ENCODE measurements at places on chromosomes 6 and 20. TPM values are rescaled to one million over a fixed set of nuclear protein-coding genes. Genes with fewer than 3 reads are reported as not detected.
A peak's percentile ranks its signal among the peaks of the same experiment; 100 is the strongest.

- peaks cover 30% of the 10 kb centered on the region for H3K27me3 ChIP-seq
- no peak overlapping the region for H3K27ac ChIP-seq
- no peaks in the 10 kb centered on the region for H3K36me3 ChIP-seq
- H3K4me3 ChIP-seq, result peak overlapping the region; percentile 49
Measured at GRCh38 chr6:121436274-121436857, 920 bp downstream of the GJA1 start.

- H3K27me3 ChIP-seq, result peaks cover 2% of the 10 kb centered on the region
- H3K4me3 ChIP-seq, result peak overlapping the region; percentile 36
- DNase-seq, result peak; percentile 38
- peaks cover 34% of the 10 kb centered on the region for H3K4me1 ChIP-seq
- no peaks in the 10 kb centered on the region for H3K36me3 ChIP-seq
Measured at GRCh38 chr20:62603021-62603906, 39.0 kb upstream of the SLCO4A1 start.

- no peaks in the 10 kb centered on the region for H3K27me3 ChIP-seq
- no peak overlapping the region for H3K27ac ChIP-seq
- no peaks in the 10 kb centered on the region for H3K4me1 ChIP-seq
- no peak for DNase-seq
- H3K36me3 ChIP-seq, result no peaks in the 10 kb centered on the region
- no peak overlapping the region for H3K4me3 ChIP-seq
Measured at GRCh38 chr6:9308284-9308683, 872.9 kb upstream of the SLC35B3 start.

DNA sequence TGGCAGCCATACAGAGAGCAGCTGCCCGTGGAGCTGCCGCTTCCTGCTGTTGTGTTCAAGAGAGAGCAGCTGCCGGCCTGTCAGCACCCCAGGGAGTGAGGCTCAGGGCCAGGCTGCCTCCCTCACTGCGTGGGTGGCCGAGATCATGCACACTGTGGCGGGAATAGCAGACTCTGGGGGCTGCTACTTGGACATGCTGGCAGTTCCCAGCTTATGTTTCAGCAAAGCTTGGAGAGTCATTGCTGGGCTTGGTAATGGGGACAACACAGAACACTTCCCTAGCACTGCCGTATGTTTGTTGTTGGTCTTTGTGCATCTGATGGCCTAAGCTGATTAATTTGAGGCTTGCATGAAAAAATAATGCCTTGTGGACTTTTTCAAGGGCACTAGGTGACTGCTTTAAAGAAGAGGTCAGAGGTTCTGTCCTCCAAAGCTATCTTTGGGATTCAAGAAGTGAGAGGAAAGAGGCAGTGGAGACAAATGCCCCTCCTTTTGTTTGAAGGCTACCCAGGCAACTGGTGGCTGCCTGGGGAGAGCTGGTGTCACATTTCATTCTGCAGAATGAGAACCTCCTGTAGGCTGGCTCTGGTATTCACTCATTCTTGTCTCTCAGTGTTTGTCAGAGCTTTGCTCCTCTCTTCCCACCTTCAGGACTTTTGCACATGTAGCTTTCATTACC is 18.8 kb downstream of the MRAP2 start:
- H3K27ac ChIP-seq, result no peak overlapping the region
- H3K4me1 ChIP-seq, result no peaks in the 10 kb centered on the region
- no peaks in the 10 kb centered on the region for H3K27me3 ChIP-seq
- H3K4me3 ChIP-seq, result no peak overlapping the region
- no peaks in the 10 kb centered on the region for H3K36me3 ChIP-seq
- no peak for DNase-seq

DNA sequence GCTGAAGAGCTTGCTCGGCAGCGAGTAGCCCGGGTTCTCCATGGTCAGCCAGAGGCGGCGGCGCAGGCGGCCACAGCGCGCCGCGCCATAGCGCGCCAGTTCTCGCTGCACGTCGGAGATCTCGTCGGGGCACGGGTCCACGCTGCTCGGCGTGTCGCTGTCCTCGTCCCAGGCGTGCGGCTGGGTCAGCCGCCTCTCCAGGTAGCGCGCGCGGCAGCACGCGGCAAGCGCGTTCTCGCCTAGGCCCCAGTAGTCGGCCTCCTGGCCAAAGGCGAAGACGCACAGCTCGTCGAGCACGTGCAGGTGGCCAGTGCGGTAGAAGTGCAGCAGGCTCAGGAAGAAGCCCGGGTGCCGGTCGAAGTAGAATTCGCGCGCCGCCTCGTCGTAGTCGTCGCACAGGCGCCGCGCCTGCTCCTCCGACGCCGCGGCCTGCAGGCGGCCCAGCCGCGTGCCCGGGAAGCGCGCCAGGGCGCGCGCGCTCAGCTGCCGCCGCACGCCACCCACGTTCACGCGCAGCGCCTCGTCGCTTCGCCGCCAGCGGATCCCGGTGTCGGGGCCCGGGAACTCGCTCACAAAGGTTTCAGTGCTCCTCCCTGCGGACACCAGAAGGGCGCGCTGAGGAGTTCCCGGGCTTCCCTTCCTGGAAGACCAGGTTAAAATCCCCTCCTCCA is 2.7 kb downstream of the KCNS1 start:
- no peaks in the 10 kb centered on the region for H3K36me3 ChIP-seq
- no peak overlapping the region for H3K27ac ChIP-seq
- DNase-seq, result no peak
- H3K4me1 ChIP-seq, result peaks cover 17% of the 10 kb centered on the region

GRCh38 chr6:53581173-53581773 is 36.4 kb upstream of the GCLC start:
- no peaks in the 10 kb centered on the region for H3K4me1 ChIP-seq
- no peak for DNase-seq

The PGBD1 gene
- 1.3 TPM for total RNA-seq

The C6orf141 gene
- total RNA-seq, result not detected

The PTCRA gene
- total RNA-seq, result not detected

The DEFB132 gene
- total RNA-seq, result not detected

Data from CD4-positive, alpha-beta T cell (primary cell).